ENCODE measurements at places on chromosomes 6 and 20.

DNA sequence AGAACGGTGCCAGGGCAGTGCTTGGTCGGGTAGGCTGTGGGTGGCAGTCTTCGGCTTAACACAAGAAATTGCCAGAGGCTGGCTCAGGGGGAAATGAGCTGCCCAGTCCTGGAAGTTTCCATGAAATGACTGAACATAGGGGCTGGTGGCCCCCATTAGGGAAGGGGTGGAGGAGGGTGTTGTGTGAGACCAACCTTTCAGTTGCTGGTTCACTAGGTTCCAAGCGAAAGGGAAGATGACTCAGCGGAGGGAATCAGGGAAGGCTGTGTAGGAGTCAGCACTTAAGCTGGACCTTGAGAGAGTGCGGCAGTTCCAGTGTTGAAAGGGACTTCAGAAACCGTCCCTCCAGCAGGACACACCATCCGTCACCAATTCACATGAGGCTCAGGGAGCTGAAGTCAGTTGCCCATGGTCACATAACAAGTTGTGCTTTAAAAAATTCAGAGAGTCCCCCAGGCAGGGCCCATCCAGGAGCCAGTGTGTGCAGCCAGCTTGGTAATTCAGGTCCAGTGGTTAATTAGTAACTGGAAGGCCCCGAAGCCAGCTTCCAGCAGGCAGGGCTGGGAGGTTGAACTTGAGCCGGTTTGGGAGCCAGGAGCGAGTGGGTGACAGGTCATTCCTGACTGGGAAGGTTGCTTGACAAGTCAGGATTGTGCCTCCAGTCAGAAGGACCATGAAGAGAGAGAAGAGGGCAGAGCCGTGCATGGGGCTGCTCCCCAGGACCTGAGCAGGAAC lies at the start of gene SGK2:
Gene SGK2, plus strand, starts transcription at position 616 of the 735 bp plus-strand sequence. CDS start 7,469 bp downstream, outside the sequence.
- H3K27ac ChIP-seq: no peak within 1 kb of the TSS
- DNase-seq: no peak
- no peaks in the 10 kb centered on the region for H3K4me1 ChIP-seq
- no peak within 1 kb of the TSS for H3K4me3 ChIP-seq
- no peaks in the 10 kb centered on the region for H3K36me3 ChIP-seq

DNA sequence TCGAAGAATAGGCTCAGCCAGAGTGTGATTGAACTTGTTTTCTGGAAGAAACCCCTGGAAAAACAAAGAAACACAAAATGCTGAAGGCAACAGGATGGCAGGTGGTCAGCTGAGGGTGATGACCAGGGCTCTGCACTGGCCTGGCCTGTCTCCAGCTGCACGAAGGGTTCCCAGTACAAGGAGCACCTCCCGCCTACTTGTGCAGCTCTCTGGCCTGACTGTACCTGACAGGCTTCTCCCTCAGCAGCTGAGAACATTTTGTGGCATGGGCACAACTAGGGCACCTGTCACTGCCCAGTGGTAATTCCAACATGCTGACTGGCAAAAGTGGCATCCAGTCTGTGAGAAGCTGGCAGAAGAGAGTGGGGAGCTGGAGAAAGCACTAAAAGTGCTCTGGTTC lies 38.8 kb upstream of the EMILIN3 start:
- H3K27me3 ChIP-seq: no peaks in the 10 kb centered on the region
- no peaks in the 10 kb centered on the region for H3K4me1 ChIP-seq
- H3K27ac ChIP-seq: no peak overlapping the region
- peaks cover 47% of the 10 kb centered on the region for H3K36me3 ChIP-seq
- no peak for DNase-seq

- no peaks in the 10 kb centered on the region for H3K4me1 ChIP-seq
- no peaks in the 10 kb centered on the region for H3K36me3 ChIP-seq
- no peak for DNase-seq
- no peak overlapping the region for H3K4me3 ChIP-seq
- no peaks in the 10 kb centered on the region for H3K27me3 ChIP-seq
Observed at GRCh38 chr20:52524861-52525260, 333.3 kb upstream of the ZFP64 start.

DNA sequence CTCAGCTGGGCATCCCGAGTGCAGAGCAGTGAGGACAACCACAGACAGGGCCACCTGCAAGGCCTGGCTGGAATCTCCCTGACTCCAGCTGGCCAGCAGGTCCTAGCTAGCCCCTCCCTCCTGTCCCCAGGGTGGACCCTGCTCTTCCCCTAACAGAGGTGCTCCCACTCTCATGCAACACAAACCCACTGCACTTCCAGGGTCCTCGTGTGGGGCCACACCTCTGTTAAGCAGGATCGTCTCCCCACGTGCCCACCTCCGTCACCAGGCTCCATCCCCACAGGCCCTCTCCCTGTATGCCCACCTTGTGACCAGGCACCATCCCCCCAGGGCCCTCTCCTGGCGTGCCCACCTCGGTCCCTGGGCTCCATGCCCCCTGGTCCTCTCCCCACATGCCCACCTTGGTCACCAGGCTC lies 17.3 kb downstream of the TAF4 start:
- H3K27me3 ChIP-seq: no peaks in the 10 kb centered on the region
- H3K27ac ChIP-seq: no peak overlapping the region
- H3K36me3 ChIP-seq: no peaks in the 10 kb centered on the region

Data from thoracic aorta (tissue), 2 donors.